ENCODE measurements at places on chromosomes 2 and 18. TPM values are rescaled to one million over a fixed set of nuclear protein-coding genes. Genes with fewer than 3 reads are reported as not detected.

- H3K27ac ChIP-seq, result no peak overlapping the region
- H3K4me1 ChIP-seq, result peaks cover 5% of the 10 kb centered on the region
- no peaks in the 10 kb centered on the region for H3K36me3 ChIP-seq
- H3K4me3 ChIP-seq, result no peak overlapping the region
Measured at GRCh38 chr2:8674420-8675009, 7.3 kb upstream of the ID2 start.

DNA sequence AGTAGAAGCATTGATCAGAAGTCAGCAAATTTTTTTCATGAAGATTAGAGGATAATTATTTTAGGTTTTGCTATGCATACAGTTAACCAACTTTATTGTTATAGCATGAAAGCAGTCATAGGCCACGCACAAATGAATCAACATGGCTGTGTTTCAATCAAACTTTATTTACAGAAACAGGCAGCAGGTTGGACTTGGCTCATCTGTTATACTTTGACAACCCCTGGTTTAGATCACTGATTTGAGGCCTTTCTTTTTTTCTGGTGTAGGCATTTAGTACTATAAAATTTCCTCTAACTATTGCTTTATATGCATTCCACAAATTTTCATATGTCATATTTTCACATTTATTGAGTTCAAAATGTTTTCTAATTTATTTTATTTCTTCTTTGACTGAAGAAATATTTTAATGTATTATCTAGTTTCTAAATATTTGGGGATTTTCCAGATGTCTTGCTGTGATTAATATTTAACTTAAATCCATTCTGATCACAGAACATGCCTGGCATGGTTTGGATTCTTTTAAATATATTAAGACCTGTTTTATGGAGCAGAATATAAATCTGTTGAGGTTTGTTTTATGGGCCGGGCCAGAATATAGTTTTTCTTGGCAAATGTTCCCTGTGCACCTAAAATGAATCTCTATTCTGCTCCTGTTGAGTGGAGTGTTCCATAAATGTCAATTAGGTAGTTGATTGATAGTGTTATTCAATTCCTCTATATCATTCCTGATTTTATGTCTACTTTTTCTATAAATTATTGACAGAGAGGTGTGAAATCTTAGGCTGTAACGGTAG, 116.3 kb upstream of the KLHL29 start:
- no peaks in the 10 kb centered on the region for H3K27me3 ChIP-seq
- H3K36me3 ChIP-seq, result no peaks in the 10 kb centered on the region
- no peak for DNase-seq
- no peaks in the 10 kb centered on the region for H3K4me1 ChIP-seq
- H3K27ac ChIP-seq, result no peak overlapping the region

- H3K4me3 ChIP-seq, result no peak overlapping the region
- no peak for DNase-seq
- no peak overlapping the region for H3K27ac ChIP-seq
- no peaks in the 10 kb centered on the region for H3K4me1 ChIP-seq
- no peaks in the 10 kb centered on the region for H3K36me3 ChIP-seq
Measured at GRCh38 chr2:102149644-102150455, 7.3 kb downstream of the IL1R1 start.

DNA sequence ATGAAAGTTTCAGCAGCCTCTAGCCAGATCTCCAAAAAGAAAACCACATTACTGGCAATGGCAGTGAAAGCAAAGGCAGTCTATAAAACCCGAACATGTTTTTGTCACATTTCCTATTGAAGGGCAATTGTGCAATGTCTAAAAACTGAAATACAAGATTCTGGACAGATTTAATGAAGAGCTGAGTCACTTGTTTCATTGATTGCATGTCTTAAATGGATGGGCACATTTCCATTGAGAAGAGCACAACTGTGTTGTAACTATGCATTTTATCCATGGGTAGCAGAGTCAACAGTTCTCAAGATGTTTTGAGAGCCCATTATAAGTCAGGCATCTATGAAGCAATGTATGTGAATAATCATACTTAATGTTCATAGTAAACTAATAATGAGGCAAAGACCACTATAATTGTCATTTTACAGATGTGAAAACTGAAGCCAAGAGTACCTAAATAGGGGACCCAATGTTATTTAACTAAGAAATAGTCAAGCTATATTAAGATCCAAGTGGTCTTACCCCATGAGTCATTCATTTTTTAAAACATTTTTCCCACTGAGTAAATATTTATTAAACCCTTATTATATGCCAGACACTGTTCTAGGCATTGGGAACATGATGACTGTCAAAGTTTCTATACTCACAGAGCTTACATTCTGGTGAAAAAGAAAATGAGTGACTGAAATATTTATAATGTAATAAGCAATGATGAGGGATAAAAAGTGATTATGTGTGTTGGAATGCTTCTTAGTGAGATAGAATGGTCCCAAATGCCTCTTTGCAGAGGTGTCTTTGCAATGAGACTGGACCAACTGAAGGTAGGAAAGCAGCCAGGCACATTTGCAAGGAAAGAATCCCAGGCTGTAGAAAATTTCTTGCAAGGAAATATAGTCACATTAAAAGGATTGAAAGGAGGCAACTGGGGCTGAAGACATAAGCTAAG, 818.9 kb upstream of the ACVR2A start:
- no peaks in the 10 kb centered on the region for H3K36me3 ChIP-seq
- DNase-seq, result no peak
- H3K4me1 ChIP-seq, result no peaks in the 10 kb centered on the region
- no peak overlapping the region for H3K27ac ChIP-seq

GRCh38 chr2:237478979-237479378, 8.1 kb upstream of the MLPH start:
- H3K27ac ChIP-seq, result no peak overlapping the region
- no peaks in the 10 kb centered on the region for H3K36me3 ChIP-seq
- H3K27me3 ChIP-seq, result no peaks in the 10 kb centered on the region
- DNase-seq, result no peak
- no peaks in the 10 kb centered on the region for H3K4me1 ChIP-seq

DNA sequence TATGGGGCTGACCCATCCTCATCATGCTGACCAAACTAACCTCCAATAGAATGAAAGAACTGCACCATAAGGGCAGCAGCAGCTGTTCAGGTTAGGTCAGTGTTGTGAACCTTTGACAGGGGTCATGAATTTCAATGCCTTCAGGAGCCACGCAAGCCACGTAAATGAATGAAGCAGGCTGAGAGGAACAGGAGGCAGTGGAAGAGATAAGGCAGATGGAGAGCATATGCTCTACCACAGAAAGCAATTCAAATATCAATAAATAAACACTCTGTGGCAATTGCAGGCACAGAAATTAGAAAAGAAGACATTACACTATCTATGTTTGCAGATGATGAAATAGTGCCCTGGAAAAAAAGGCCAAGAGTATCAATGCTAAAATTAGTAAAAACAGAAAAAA, 56.3 kb downstream of the SCG2 start:
- H3K27ac ChIP-seq, result no peak overlapping the region
- DNase-seq, result no peak
- no peaks in the 10 kb centered on the region for H3K36me3 ChIP-seq
- no peaks in the 10 kb centered on the region for H3K27me3 ChIP-seq
- H3K4me3 ChIP-seq, result no peak overlapping the region

DNA sequence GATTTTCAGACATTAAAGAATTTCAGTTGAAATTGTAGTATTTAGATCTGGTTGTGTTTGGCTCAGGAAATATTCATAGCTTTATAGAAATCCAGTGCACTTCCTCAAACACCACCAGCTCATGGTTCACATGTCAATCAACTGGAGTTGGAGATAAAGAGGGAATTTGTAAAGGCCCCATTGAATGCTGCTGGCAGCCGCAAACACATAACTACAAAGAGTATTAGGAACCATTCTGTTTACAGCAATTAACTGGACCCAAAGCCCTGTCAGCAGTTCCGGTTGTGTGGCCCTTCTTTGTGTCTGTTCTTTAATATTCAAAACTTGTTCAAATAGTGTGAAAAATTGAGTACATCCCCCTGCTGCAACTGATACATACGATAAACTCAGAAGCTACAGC, 107.4 kb upstream of the LRRTM4 start:
- no peak for DNase-seq
- H3K4me3 ChIP-seq, result no peak overlapping the region
- no peaks in the 10 kb centered on the region for H3K27me3 ChIP-seq

- H3K4me1 ChIP-seq, result no peaks in the 10 kb centered on the region
- no peak overlapping the region for H3K4me3 ChIP-seq
- DNase-seq, result no peak
Measured at GRCh38 chr2:201938156-201938775, 95.4 kb upstream of the FZD7 start.

DNA sequence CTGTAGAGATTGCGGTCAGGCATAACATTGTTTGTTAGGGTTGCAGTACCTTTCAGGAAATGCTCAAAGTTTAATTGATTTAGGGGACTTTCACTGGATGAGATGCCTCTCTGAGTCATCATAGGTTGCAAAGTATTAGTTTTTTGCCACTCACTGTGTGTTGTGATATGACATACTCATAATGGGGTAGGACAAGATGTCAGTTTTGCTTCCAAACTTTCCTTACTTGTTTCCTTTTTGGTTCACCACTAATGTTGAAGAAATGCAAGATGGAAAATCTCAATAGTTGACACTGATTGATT, 35.0 kb upstream of the PTH2R start:
- no peak overlapping the region for H3K27ac ChIP-seq
- H3K4me3 ChIP-seq, result no peak overlapping the region
- no peaks in the 10 kb centered on the region for H3K4me1 ChIP-seq
- no peaks in the 10 kb centered on the region for H3K36me3 ChIP-seq

GRCh38 chr2:102932501-102932900, 170.7 kb downstream of the TMEM182 start:
- H3K4me1 ChIP-seq, result no peaks in the 10 kb centered on the region
- DNase-seq, result no peak
- H3K27ac ChIP-seq, result no peak overlapping the region
- H3K27me3 ChIP-seq, result no peaks in the 10 kb centered on the region
- no peaks in the 10 kb centered on the region for H3K36me3 ChIP-seq

GRCh38 chr2:190781604-190782198, 98.9 kb upstream of the GLS start:
- H3K4me3 ChIP-seq, result no peak overlapping the region
- H3K36me3 ChIP-seq, result no peaks in the 10 kb centered on the region
- no peaks in the 10 kb centered on the region for H3K4me1 ChIP-seq
- H3K27ac ChIP-seq, result no peak overlapping the region

DNA sequence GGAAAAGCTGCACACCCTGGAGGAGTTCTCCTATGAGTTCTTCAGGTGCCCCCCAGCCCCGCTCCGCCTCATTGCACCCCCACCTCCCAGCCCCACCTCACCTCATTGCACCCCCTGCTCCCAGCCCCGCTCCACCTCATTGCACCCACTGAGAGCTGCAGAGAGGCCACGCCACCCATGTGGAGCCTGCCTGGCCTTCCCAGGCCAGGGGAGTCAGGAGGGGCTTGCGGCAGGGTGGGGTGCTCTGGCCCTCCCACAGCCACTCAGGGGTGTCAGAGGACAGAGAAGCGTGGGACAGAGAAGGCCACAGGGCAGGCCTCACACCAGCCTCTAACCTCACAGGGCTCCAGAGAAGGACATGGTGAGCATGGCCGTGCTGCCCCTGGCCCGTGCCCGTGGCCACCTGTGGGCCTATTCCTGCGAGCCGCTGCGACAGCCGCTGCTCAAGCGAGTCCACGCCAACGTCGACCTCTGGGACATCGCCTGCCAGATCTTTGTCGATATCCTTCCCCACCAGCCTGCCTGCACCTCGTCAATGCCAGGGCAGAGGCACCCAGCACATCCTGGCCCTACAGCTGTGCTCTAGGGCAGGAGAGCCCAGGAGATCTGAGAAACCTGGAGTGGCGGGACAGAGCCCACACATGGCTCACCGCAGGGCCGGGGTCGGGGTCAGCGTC, 15.0 kb upstream of the GPR17 start:
- H3K4me3 ChIP-seq, result no peak overlapping the region
- DNase-seq, result no peak
- no peaks in the 10 kb centered on the region for H3K27me3 ChIP-seq
- H3K4me1 ChIP-seq, result no peaks in the 10 kb centered on the region
- H3K27ac ChIP-seq, result no peak overlapping the region
- no peaks in the 10 kb centered on the region for H3K36me3 ChIP-seq

DNA sequence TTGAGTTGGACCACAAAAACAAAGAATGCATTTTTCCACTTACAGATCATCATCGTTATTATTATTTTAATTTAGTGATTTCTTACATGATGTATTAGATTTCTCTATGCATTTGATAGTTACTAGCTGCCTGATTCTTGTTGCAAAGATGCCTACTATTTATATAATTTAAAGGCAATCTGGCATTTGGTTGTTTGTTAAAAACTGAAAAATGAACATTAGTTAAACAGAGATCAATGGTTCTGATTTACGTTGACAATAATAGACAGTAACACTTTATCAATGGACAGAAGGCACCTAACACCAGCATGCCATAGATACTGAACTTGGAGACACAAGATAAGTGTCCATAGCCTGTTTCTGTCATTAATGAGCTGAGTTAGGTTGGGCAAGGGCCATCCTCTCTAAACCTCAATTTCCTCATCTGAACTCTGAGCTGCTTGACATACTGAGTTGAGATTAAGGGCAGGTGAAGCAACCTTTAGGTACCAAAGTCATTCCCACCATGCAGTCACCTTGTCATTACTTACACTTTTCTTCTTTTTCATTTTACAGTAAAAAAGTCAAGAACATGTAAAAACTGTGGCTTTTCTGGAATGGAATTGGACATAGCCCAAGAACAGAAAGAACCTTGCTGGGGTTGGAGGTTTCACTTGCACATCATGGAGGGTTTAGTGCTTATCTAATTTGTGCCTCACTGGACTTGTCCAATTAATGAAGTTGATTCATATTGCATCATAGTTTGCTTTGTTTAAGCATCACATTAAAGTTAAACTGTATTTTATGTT, 3.1 kb downstream of the CCL20 start:
- no peak overlapping the region for H3K4me3 ChIP-seq
- H3K27me3 ChIP-seq, result no peaks in the 10 kb centered on the region

DNA sequence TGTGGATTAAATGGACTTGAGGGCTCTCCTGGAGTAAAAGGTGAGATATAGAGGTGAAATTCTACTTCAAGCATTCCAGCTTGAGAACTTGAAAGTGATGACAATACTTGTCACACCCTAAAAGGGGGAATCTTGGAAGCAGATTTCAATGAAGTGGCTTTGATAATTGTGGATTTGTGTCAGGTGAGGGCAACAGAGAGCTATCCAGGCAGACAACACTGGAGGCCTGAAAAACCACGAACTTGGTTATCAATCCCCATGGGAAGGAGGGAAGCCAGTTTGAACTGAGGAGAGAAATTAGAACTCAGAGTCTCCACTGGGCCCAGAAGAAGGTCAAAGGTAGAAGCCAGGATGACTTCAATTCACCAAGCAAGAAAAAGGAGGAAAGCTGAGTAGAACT, 263.9 kb downstream of the FIGN start:
- H3K36me3 ChIP-seq, result no peaks in the 10 kb centered on the region
- no peak for DNase-seq
- H3K27ac ChIP-seq, result no peak overlapping the region
- H3K27me3 ChIP-seq, result no peaks in the 10 kb centered on the region

Gene GALR1
- total RNA-seq, result 0.02 TPM

Gene UGT1A6
- total RNA-seq, result 5.5 TPM

Gene ZC3H8
- total RNA-seq, result 5.9 TPM

Gene SGPP2
- 54.0 TPM for total RNA-seq

Gene FSIP2
- 4.4 TPM for total RNA-seq

Gene PEX13
- total RNA-seq, result 31.7 TPM

Gene EML6
- total RNA-seq, result 2.5 TPM

Gene ZAP70
- 2.2 TPM for total RNA-seq

Gene UCN
- total RNA-seq, result 0.74 TPM

Data from colonic mucosa (tissue), 4 donors.